Activated CD8-positive, alpha-beta T cell treated with anti-CD3 and anti-CD28 coated beads, Interleukin-2, amount 10 ng/mL, durations not matched to agents 7 days and 5 days (primary cell): ENCODE measurements at places on chromosomes 5 and 9. TPM values are rescaled to one million over a fixed set of nuclear protein-coding genes. Genes with fewer than 3 reads are reported as not detected.

Gene NIPAL4
- not detected for total RNA-seq

Gene PCDHB12
- not detected for total RNA-seq

DNA sequence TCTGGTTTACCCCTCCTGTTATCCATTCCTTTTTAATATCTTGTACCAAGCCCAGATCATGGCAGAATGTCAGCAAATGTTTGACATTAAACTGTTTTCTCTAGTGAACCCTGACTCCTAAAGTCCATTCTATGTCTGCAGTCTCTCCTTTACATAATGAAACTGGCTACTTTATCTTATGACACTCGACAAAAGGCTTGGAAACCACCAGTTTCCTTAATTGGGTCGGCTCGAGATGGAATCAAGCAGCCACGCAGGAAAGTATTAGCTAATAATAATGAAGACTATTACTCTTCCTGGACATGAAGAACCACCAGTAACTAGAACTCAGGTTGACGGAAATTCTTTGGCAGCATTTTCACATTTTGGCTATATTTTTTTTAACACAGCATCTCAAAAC is 17.5 kb downstream of the DAP start:
- DNase-seq, result no peak

GRCh38 chr9:125169895-125170294 is 19.7 kb downstream of the PPP6C start:
- no peak for DNase-seq

- DNase-seq, result no peak
These were observed 8.1 kb downstream of the IDNK start for GRCh38 chr9:83630938-83631457.
